ENCODE measurements at places on chromosomes 7 and 10. TPM values are rescaled to one million over a fixed set of nuclear protein-coding genes. Genes with fewer than 3 reads are reported as not detected.
A peak's percentile ranks its signal among the peaks of the same experiment; 100 is the strongest.

DNA sequence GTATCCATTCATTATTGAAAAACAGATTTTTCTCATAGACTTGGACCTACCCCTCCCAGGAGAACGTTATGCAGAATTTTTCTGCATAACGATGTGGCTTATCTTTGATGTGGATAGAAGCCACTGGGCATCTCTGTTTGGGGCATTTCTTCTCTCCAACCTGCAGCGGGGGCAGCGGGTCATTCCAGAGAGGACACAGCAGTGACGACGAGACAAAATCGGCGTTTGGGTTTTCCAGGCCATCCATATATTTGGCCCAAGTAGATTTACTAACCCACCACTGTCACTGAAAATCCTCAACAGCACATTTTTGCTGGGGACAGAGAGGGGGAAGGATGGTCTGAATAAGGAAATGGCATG, 299.3 kb upstream of the PITRM1 start:
- H3K4me1 ChIP-seq = peaks cover 40% of the 10 kb centered on the region
- no peaks in the 10 kb centered on the region for H3K36me3 ChIP-seq
- peak overlapping the region; percentile 78 for H3K27ac ChIP-seq

GRCh38 chr10:91493313-91493712, 83.2 kb downstream of the HECTD2 start:
- no peak overlapping the region for H3K27ac ChIP-seq
- peak; percentile 36 for DNase-seq
- H3K4me3 ChIP-seq = no peak overlapping the region
- no peaks in the 10 kb centered on the region for H3K36me3 ChIP-seq
- H3K27me3 ChIP-seq = no peaks in the 10 kb centered on the region

DNA sequence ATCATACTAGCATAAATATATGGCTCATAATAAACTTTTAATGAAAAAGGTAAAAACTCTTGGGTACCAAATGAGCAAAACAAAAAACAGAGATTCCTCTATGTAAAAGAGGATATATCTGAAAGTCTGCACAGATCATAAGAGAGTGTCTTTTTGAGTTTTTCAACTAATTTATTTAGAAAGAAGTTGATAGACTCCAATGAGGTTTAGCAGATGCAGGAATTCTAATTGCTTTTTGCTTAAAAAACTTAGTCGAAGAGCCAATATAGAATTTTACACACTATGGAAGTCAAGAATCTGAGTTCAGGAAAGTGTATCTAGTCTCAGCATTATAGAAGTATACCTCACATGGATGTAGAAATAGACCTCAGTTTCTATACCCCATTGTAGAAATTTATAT, 3.4 kb upstream of the MLLT10 start:
- H3K36me3 ChIP-seq = no peaks in the 10 kb centered on the region
- H3K27ac ChIP-seq = no peak overlapping the region
- DNase-seq = no peak
- H3K27me3 ChIP-seq = no peaks in the 10 kb centered on the region

GRCh38 chr10:85862771-85863170, 503.8 kb downstream of the GRID1 start:
- no peak for DNase-seq
- H3K27ac ChIP-seq = no peak overlapping the region
- H3K4me1 ChIP-seq = peaks cover 11% of the 10 kb centered on the region
- H3K36me3 ChIP-seq = no peaks in the 10 kb centered on the region

DNA sequence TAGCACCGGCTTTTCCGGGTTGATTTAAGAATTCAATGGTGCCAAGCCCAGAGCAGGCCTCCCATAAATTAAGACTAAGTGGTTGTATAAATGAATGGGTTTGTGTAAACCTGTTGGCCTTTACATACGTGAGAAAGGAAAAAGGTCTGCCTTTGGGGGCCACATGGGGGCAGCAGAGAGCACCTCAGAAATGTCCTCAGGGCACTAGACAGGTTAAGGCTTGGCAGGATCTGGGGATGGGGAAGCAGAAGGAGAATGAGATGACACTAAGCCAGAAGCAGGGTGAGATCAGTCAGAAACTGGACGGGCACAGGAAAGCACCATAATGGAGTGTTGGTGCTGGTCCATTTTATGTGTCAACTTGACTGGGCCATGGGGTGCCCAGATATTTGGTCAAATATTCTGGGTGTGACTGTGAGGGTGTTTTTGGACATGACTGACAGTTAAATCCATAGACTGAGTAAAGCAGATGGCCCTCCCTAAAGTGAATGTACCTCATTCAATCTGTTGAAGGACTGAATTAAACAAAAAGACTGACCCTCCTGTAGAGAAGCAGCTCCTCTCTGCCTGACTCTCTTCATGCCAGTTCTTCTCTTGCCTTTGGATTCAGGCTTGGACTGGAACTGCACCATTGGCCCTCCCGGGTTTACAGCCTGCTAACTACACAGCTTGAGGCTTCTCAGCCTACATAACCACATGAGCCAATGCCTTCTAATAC, 58.9 kb downstream of the FRMPD2 start:
- no peaks in the 10 kb centered on the region for H3K27me3 ChIP-seq
- no peaks in the 10 kb centered on the region for H3K36me3 ChIP-seq
- peak; percentile 9 for DNase-seq
- no peak overlapping the region for H3K4me3 ChIP-seq
- no peak overlapping the region for H3K27ac ChIP-seq

DNA sequence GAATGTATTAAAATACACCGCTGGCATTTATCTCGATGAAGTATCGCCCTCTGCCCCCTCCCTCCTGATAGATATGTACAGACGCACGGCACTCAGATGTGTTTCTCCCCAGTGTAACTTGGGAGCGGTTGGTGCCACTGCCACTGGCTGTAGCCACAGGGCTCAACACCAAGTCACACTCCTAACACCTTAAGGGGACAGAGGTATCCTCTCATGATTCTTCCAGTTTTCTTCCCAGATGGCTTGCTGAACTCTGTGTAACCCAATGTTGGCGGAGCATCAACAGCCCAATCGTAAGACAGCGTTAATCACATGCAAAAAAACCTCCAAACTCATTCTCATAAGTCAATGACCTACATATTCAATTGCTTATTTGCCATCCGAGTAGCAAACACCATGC, 35.5 kb downstream of the CTBP2 start:
- no peaks in the 10 kb centered on the region for H3K27me3 ChIP-seq
- H3K4me3 ChIP-seq = no peak overlapping the region
- peaks cover 59% of the 10 kb centered on the region for H3K4me1 ChIP-seq

GRCh38 chr10:43695321-43695720, 46.6 kb upstream of the ZNF32 start:
- no peak for DNase-seq
- no peaks in the 10 kb centered on the region for H3K36me3 ChIP-seq
- H3K27ac ChIP-seq = no peak overlapping the region

DNA sequence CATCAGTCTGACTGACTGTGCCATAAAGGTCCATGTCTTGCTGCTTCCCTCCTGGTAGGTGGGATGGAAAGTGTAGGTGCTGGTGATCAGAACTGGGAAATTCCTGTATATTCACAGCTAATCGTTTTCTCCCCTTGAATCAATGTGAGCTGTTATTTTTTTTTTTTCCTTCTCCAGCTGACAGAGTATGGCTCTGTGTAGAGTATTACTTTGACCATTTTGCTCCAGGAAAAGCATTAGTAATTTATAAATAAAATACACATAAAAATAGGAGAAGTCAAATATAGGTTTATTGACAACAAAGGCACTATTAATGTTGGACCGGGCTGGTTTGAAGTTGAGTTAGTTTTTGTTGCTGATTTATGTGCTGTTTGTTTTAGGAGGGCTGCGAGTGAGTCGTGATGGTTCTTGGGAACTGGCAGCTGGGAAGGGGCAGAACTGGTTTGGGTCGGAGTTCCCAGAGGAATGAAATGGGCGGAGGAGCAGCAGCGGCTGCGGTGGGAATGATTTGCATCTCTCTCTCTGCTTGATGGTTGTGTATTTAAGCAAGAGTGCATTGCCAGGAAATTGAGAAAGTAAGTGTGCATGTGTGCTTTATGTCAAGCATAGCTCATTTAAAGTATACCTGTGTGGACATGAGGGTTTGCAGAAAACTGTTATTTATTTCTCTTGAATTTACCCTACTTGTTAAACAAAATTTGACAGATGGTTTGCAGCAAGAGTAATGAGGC, 80.9 kb downstream of the LRMDA start:
- no peaks in the 10 kb centered on the region for H3K36me3 ChIP-seq
- no peaks in the 10 kb centered on the region for H3K27me3 ChIP-seq
- H3K4me1 ChIP-seq = no peaks in the 10 kb centered on the region
- no peak overlapping the region for H3K4me3 ChIP-seq
- DNase-seq = peak; percentile 15
- no peak overlapping the region for H3K27ac ChIP-seq

- no peaks in the 10 kb centered on the region for H3K36me3 ChIP-seq
- peaks cover 6% of the 10 kb centered on the region for H3K4me1 ChIP-seq
- peaks cover 5% of the 10 kb centered on the region for H3K27me3 ChIP-seq
- peak overlapping the region; percentile 64 for H3K4me3 ChIP-seq
Observed at GRCh38 chr7:39414224-39415035, 151.8 kb upstream of the YAE1 start.

DNA sequence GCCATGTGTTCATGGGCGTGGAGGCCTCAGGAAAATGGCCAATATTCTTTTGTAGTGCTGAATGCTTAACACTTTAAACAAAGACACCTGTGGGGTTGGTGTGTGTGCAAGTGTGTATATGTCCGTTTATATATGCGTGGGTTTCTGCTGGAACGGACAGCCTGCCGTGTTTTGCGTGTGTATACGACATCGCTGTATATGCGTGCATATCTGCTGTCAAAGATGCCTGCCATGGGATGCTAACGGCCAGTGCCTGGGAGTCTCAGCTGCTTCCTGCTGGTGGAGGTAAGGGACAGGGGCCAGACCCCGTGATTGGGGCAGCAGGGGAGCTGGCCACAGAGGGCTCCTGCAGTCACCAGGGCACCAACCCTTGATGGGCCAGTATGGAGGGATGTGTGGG, 216.3 kb upstream of the SHH start:
- H3K4me1 ChIP-seq = no peaks in the 10 kb centered on the region
- peaks cover 2% of the 10 kb centered on the region for H3K27me3 ChIP-seq
- H3K4me3 ChIP-seq = no peak overlapping the region
- H3K27ac ChIP-seq = no peak overlapping the region

GRCh38 chr10:63657761-63658160, 136.6 kb downstream of the REEP3 start:
- H3K27me3 ChIP-seq = no peaks in the 10 kb centered on the region
- DNase-seq = peak; percentile 62
- H3K4me1 ChIP-seq = peaks cover 2% of the 10 kb centered on the region
- H3K4me3 ChIP-seq = no peak overlapping the region
- no peak overlapping the region for H3K27ac ChIP-seq

DNA sequence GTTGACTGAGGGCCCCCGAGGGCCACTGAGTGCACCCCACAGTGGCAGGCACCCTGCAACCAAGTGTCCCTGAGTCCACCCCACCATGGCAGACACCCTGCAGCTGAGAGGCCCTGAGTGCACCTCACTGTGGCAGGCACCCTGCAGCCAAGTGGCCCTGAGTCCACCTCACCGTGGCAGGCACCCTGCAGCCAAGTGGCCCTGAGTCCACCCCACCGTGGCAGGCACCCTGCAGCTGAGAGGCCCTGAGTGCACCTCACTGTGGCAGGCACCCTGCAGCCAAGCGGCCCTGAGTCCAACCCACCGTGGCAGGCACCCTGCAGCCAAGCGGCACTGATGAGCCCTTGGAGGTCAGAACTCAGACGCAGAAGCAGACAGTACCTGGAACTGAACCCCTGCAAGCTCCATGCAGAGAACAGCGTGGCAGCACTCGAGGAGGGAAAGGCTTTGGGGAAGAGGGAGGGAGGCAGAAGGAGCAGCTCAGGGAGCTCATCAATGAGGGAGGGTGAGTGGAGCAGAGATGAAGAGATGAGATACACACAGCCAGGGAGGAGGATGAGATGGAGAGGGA, 156.5 kb downstream of the WDR37 start:
- no peak for DNase-seq
- H3K36me3 ChIP-seq = no peaks in the 10 kb centered on the region
- H3K4me3 ChIP-seq = no peak overlapping the region
- no peaks in the 10 kb centered on the region for H3K27me3 ChIP-seq

DNA sequence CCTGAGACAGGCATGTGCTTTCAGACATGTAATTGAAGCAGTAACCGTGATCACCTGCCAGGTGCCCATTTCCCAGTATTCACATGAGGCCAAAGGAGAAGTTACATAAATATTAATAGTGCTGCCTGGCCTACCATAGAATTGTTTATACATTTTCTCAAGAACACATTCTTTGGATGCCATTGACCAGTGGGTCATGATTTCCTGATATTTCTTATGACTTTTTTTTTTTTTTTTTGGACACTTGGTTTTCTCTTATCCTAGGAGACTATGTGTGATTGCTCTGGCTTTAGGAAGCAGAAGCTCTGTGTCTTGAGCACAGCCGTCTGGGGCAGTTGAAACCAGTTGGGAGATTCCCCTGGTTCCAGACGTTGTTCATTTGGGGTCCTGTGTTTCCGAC, 143.9 kb upstream of the NPS start:
- DNase-seq = no peak
- peaks cover 5% of the 10 kb centered on the region for H3K4me1 ChIP-seq
- no peaks in the 10 kb centered on the region for H3K27me3 ChIP-seq
- H3K36me3 ChIP-seq = peaks cover 15% of the 10 kb centered on the region
- no peak overlapping the region for H3K4me3 ChIP-seq

DNA sequence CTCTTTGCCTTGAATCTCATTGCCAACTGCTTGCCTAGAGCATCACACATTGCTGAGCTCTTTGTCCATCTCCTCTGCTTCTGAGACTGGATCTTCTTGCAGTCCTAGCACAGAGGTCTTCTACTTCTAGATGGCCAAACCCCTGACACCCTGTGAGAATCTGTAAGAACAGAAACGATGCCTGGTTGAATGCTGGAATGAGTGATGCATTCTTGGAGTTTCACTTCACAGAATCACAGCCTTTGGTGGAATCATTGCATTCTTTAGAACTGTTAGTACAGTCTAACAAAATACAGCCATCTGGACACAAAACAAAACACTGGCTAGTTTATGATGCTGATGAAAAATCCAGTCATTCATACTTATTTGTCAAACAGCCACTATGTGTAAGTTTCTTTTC, 141.7 kb upstream of the ITGB1 start:
- H3K4me1 ChIP-seq = no peaks in the 10 kb centered on the region
- H3K27me3 ChIP-seq = no peaks in the 10 kb centered on the region
- H3K36me3 ChIP-seq = no peaks in the 10 kb centered on the region
- H3K27ac ChIP-seq = no peak overlapping the region

- H3K4me1 ChIP-seq = peaks cover 5% of the 10 kb centered on the region
- DNase-seq = no peak
- H3K27me3 ChIP-seq = no peaks in the 10 kb centered on the region
- H3K4me3 ChIP-seq = no peak overlapping the region
- H3K27ac ChIP-seq = no peak overlapping the region
Observed at GRCh38 chr10:119688033-119688508, 36.9 kb downstream of the BAG3 start.

KCNH2 gene
- 15.0 TPM for polyA plus RNA-seq

PIK3CG gene
- 2.4 TPM for polyA plus RNA-seq

SKAP2 gene
- 6.3 TPM for polyA plus RNA-seq

POM121 gene
- 38.8 TPM for polyA plus RNA-seq

CALHM1 gene
- polyA plus RNA-seq = not detected

CFAP70 gene
- polyA plus RNA-seq = 1.4 TPM

ADRB1 gene
- polyA plus RNA-seq = not detected

PIK3AP1 gene
- polyA plus RNA-seq = 1.8 TPM

THSD7A gene
- polyA plus RNA-seq = 3.5 TPM

GHRHR gene
- polyA plus RNA-seq = 0.66 TPM

ASB4 gene
- polyA plus RNA-seq = 25.7 TPM

All from muscle of leg (tissue), 16 donors.